Stimulated activated CD4-positive, alpha-beta T cell treated with anti-CD3 and anti-CD28 coated beads, Interleukin-1b, Interleukin-23, amount 100 ng/mL, for 1 hour (primary cell): ENCODE measurements at places on chromosomes 5 and 9.

GRCh38 chr5:81409896-81410295 is 16.0 kb upstream of the ACOT12 start:
- no peak for DNase-seq

- no peak for DNase-seq
Observed at GRCh38 chr5:38677636-38678035, 121.2 kb upstream of the LIFR start.

- DNase-seq = no peak
Observed at GRCh38 chr5:88322785-88323184, 54.1 kb upstream of the TMEM161B start.

DNA sequence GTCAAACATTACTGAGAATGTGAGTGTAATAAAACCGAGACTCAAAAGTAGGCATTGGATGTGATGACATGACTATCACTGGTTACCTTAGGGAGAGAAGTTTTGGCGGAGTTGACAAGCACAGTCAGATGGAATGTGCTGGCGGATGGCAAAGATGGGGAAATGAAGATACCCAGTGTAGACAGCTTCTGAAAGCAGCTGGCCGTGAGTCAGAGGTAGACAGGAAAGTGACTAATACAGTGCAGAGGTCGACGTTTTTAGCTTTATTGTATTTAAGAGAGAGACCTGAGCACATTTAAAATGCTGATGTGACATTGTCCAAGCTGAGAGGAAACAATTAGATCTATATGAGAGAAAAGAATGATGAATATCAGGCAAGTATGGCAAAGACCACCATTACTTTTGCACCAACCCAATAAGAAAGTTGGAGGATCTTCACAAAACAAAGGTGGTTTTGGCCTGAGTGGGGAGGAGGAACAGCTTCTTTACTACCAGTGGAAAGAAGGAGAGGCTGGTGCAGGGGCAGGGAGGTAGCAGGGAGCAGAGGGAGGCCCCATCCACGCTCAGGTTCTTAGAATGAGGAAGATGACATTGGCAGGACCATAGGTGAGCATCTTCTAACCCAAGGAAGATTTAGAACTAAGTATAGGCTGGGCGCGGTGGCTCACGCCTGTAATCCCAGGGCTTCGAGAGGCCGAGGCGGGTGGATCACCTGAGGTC is 36.7 kb upstream of the KCNIP1 start:
- DNase-seq = no peak

DNA sequence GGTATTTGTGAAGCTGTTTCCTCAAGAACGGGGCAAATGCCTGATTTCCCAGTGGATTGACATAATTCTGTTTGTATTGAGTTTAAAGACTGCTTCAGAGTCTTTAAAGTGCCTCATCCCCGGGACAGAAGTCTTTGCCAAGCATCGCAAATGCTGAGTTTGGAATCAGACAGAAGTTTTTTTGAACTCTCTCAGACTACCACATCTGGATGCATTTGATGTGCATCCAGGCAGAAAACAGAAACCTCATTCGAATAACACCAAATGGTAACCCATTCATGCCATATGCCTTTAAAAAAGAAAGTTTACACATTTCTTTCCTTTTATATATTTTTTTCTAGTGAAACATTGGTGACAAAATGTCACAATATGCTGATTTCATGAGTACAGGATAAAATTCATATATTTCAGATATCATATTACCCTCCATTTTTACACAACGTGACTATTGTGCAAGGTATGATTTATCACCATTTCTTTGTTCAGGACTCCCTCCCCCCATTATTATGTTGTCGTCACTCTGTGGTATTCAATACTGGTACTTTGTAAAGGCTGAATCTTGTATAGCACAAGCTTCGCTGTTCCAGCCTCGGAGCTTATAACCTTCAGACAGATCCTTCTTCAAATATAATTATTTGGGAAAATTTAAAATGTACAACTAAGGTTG is 91.1 kb downstream of the ZNF608 start:
- no peak for DNase-seq

DNA sequence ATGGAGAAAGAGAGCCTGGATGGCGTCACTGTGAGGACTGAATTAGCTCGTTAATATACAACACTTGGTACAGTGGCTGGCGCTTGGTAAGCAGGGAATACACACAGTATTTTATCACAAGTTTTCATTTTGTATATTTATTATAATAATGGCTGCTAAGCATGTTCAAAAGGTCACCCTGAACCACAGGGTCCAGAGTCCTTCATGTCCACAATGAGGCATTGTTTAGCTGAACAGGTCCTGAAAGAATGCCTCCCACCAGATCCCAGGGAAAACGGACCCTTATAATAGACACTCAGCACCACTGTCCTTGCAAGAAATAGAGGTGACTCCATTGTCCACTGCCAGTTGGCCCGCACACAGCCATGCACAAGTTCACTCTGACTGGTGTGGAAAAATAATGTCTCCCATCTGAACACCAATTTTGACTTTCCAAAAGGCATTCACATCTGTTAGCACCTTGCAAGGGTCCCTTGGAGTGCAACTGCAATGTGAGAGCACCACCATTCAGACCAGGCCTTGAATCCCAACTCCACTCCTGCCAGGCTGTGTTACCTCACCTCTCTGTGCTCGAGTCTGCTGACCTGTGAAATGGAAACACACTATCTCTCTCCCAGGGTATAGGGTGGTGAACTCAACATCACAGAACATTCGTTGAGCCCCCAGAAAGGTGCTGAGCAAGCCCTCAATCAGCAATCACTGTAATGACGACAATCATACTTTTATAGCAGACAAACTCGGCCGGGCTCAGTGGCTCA is 3.9 kb downstream of the VDAC1 start:
- no peak for DNase-seq

GRCh38 chr5:169628892-169629291 is 8.2 kb upstream of the DOCK2 start:
- no peak for DNase-seq
